ENCODE measurements at places on chromosomes 2 and 18.

- DNase-seq: no peak
Measured at GRCh38 chr2:235594041-235594440, 100.2 kb downstream of the AGAP1 start.

DNA sequence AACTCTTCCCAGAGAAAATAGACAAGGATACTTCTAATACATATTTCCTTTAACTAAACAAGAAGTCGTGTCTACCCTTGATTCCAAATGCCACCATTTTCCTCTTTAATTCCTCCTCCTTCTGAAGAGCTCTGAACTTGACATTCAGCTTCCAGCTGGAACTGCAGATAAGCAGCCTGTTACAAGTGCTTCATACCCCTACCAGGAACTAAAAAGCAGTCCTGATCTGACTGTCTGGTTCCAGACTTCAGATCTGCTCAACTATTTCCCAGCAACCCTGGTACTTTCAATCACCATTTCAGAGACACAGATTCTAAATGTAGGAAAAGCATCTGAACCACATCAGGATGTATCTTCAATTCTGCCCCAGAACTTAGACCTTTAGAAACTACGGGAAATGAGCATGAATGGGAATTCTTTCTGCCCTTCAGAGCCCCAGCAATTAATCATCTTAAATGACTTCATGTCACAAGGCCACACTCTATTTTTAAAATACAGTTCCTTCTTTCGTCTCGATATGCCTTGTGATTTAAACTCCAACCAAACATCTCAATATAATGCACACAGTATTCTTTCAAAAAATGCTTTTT lies 159.5 kb downstream of the L3MBTL4 start:
- DNase-seq: no peak

- no peak for DNase-seq
Measured at GRCh38 chr18:75199327-75199726, 9.6 kb downstream of the PTGR3 start.

GRCh38 chr2:46187112-46187618 lies 110.0 kb upstream of the EPAS1 start:
- DNase-seq: no peak

DNA sequence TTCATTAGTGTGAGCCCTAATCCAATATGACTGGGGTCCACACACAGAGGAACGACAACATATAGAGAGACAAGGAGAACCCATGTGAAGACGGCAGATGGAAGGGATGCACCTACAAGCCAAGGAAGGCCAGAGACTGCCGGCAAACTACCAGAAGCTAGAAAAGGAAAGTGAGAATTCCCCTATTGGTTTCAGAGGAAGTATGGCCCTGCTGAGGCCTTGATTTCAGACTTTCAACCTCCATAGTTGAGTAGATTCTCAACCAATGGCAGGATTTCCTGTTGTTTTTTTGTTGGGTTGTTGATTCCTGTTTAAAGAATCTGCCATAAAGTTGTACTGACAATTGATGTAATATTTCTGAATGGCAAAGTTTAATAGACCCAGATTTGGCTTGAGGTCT lies 241.5 kb downstream of the SATB2 start:
- DNase-seq: no peak

GRCh38 chr2:15146960-15147359 lies 414.2 kb downstream of the NBAS start:
- no peak for DNase-seq

GRCh38 chr2:120898961-120899750 lies 163.5 kb downstream of the GLI2 start:
- no peak for DNase-seq

GRCh38 chr2:72133721-72134407 lies 13.8 kb downstream of the CYP26B1 start:
- no peak for DNase-seq

DNA sequence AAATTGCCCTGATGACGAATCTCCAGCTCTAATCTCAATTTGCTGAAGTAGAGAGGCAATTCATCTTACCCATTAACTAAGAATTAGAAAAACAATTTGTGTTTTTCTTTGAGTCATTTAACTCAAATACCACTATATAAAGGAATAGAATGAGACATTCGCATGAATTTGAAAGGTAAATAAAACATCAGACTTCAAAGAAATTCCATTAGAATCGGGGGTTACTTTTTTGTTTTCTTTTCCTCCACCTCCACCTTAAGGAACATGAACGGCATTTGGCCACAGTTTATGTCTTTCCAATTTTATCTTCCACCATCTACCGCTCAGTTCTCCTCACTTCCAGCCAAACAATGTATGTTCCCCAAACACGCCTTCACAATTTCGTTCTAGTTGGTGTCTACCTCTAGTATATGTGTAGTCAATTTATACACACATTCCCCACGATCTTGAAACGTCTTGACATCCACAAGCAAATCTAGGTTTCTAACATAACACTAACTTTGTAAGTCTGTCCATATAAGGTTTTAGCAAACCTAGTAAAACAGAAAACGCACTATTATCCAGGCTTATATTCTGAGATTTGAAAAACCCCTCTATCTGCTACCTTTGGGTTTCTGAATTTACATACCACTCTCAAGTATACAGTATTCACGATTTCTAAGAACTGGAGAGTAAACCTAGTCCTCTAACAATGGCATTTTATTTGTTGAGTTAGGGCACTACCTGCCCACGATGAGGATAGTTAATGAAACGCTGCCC lies 1.2 kb upstream of the SMCHD1 start:
- DNase-seq: no peak

DNA sequence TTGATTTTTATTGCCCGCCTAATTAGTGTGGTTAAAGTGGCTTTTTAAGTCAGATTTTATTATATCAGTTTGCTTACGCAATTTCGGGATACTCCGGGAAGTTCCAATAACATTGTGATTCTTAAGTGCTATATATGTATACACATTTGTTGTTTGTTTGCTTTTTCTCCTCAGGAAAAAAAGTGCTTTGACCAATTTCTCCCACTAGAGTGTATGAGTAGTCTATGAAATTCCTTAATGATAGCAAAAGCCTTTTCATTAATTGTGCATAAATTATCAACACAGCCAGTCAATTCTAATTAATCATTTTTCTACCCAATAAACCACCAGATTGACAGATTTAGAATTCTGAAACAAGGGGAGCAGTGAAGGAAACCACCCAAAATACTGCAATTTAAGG lies 172.2 kb downstream of the DPP10 start:
- DNase-seq: no peak

DNA sequence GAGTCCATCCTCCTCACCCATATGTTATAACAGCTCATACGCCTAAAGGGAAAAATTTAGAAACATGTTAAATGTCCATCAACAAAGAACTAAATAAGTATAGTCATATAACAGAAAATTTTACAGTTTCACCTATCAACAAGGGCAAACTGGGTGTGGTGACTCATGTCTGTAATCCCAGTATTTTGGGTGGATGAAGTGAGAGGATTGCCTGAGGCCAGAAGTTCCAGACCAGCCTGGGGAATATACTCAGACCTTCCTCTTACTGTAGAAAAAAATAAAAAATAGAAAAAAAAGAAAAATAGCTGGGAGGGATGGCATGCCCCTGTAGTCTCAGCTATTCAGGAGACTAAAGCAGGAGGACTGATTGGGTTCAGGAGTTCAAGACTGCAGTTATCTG lies 48.3 kb upstream of the GULP1 start:
- no peak for DNase-seq

DNA sequence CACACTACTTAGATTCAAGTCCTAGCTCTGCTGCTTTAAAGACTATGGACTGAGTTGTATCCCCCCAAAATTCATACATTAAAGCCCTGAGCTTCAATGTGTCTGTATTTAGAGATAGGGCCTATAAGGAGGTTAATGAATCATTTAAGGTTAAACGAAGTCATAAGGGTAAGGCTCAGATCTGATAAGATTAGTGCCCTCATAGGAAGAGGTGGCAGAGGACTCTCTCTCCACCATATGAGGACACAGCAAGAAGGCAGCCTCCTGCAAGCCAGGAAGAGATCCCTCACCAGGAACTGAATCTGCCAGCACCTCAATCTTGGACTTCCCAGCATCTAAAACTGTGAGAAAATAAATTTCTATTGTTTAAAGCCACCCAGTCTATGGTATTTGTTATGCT lies 3.1 kb upstream of the CYTIP start:
- no peak for DNase-seq

DNA sequence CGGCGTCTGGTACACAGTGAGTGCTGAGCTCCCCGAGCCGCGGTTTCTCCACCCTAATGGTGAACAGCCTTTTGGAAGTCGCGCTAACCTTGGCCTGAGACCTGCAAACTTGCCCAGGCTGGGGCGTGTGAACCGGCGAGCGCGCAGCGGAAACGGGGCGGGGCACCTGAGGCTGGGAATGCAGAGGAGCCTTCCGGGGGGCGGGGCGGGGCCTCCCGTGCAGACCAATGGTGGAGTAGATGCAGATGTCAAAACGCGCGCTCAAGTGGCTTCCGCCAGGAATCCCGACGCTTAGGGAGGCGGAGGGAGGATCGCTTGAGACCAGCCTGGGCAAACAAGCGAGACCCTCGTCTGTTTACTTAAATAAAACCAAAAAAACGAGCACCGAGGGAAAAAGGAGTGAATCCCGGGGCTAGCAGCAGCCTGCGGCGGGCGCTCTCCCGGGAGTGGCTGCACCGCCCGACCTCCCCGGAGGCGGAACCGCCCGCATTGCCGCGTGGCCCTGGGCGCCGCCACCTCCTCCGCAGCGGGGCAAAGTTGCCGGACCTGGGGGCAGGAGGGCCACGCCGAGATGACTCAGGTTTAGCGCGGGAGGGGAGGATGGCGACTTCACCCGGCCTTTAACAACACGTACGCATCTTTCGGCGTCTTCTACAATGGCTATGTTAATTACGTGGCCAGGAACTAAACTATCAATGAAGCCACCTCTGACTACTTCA lies 2.2 kb upstream of the RRM2 start:
- peak; percentile 78 for DNase-seq

DNA sequence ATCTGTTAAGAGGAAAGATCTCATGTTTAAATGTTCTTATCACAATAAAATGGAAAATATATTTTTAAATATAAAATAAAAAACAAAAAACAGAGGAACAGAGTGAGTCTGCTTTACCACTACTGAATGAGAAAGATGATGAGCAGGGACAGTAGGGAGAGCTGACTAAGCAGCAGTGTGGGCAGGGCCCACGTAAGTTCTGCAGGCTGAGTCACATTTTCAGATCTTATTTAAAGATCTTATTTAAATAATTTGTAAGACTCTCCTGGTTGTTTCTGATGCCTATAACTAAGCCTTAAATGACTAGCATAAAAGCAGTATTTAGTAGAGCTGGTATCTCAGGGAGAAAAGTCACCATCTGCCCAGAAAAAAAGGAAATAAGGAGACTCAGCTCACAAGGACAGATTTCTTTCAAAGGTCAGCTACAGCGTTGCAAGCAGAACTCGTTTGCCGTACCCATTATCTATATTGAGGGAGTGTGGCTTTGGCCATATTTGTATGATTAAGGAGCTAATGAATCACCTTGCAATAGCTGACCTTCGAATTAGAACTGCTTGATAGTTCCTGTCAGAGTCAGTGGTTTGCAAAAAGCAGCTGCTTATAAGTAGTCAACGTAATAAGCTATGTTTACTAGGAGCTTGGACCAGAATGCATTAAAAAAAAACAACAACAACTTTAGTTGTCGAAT lies 322.1 kb upstream of the CHAC2 start:
- no peak for DNase-seq

DNA sequence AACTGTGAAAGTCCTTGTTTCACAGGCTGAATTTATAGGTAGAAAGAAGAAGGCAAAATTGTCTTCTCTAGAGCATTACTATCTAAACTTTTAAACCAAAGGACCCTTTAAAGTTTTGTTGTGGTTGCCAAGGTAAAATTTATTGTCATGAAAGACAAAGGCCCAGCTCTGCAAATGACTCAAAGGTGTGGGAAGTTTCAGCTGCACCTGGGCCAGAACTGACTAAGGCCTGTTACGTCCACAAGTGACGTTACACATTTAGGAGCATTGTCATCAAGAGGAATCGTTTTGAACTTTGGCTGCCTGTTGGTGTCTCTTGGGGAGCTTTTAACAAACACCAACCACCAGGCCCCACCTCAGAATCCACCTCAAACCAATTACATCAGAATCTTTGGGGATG lies 8.1 kb upstream of the DSC3 start:
- DNase-seq: no peak

DNA sequence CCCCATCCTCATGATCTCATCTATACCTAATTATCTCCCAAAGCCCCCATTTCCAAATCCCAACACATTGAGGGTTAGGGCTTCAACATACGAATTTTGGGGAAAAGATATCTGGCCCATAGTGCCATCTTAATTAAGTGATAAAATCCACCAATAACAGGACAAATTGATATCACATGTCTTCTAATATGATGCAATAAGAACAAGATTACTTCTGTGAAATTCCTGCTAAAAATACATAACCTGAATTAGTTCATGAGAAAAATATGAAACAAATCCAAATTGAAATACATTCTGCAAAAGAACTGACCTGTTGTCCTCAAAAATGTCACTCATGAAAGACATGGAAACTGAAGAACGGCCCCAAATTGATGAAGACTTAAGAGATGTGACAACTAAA lies 28.8 kb downstream of the FOXI3 start:
- DNase-seq: no peak

DNA sequence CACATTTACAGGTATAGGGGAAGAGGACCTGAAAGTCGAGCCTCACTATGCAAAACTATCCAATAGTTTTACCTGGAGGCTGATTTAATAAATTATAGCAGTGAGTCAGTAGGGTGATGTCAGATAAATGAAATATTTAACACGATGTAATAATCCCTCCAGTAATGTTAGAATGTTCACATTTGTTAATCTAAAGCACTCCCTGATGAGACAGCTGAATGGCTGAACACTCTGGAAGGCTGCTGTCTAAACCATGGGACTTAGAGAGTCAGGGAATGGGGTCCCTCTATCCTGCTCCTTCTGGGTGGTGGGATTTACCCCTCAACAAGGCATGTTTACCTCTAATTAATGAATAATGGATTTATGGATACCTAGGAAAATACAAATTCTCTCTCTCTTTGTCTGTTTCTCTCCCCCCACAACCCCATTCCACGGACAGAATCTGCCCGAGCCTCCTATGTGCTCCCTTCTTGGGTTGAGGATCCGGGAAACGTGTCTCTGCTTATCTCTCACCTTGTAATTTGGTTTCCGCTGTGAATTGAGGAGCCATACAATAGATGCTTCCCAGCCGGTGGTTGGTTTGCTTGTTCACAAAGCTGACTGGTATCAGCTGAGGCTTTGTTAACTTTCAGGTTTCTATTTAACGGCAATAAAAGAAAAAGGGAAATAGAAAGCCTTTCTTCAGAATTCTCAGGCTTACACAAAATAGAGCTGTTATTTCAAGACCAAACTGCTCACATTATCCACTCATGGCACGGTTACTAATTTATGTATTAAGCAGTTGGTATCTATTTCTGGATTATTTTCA lies 25.9 kb downstream of the LRRC30 start:
- DNase-seq: no peak

GRCh38 chr2:111042772-111043771 lies 77.6 kb upstream of the BCL2L11 start:
- no peak for DNase-seq

- DNase-seq: no peak
Measured at GRCh38 chr2:229553091-229553490, 161.3 kb downstream of the DNER start.

DNA sequence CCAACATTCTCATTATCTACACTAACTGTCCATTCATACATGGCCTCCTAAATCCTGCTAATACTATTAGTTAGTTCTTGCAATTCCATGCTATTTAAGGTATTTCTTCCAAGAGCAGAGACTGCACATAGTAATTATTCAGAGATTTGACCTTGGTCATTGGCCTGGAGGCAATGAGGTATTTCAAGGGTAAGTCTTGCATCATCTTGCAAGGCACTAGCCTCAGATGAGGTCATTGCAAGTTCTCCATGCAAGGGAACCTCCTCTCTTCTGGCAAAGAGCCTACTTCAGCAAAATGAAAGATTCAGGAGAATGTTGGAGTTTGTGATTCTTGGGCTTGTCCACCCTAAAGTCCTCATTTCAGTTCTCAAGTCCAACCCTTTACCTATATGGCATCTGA lies 48.5 kb upstream of the IKZF2 start:
- DNase-seq: no peak
